ENCODE measurements at places on chromosomes 4 and X.

DNA sequence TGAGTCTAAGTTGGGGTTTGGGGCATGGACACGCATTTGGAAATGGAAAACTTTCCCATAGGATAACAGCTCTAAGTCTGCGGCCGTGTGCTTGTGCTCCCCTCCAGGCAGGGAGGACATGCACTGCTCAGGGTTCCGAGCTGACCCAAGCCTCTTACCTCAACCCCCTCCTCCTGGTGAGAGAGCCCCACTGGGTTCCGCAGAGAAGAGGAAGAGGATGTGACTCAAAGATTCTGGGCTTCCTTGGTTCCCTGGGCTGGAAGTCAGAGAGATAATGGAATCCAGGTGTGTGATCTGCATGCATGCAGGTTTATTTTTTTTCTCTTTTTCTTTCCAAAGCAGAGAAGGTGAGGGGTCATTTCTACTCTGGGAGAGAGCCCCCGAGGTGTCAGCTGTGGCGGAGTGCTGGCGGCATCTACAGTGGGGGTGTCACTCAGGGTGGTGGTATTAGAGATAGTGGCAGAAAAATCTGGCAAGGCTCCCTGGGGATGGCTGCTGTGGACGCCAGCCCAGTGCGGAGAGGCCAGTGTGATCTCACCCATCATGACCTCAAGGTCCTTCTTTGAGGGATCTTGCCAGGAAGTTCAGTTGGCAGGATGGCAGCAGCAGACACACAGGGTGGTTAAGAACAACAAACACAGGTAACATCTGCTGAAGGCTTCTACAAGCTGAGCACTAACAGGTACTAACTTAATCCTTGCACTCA lies 168.7 kb upstream of the HAND2 start:
- no peak for DNase-seq

DNA sequence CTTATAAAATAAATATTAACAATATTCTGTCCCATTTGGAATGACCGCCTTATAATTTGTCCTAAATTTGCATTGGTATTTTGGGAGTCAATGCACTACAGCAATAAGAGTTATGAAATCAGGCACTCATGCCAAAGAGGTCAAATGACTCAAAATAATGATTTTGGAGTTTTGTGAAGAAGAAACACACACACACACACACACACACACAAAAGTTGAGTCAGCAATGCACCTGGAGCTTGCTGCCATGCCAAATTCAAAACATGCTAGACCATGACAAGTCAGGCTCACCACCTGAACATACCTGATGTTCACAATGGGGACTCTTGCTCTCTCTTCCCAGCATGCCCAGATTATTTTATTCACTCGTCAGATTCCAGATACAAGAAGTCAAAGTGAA lies 56.7 kb downstream of the PROM1 start:
- no peak for DNase-seq

GRCh38 chrX:131816551-131817136 lies 206.5 kb upstream of the STK26 start:
- no peak for DNase-seq

- no peak for DNase-seq
Measured at GRCh38 chr4:66430856-66431255, 760.6 kb upstream of the EPHA5 start.

DNA sequence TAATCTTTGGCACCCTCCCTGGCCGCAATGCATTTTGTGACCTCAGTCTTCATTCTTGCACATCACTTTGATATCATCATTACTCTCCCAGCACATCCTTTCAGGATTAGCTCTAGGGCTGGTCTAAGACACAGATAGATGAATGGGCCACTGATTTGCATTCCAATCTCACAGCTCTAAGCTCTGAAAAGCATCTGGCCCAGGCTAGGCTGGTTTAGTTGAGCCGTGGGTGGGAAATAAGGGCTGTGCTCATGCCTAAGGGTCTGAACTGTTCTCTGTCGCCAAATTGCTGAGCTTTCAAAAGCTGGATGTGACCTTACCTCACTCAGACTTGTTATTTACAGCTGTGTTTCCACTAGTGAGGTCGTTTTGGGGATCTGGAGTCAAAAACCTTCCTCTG lies 30.0 kb upstream of the SLC9A7 start:
- DNase-seq, result no peak

DNA sequence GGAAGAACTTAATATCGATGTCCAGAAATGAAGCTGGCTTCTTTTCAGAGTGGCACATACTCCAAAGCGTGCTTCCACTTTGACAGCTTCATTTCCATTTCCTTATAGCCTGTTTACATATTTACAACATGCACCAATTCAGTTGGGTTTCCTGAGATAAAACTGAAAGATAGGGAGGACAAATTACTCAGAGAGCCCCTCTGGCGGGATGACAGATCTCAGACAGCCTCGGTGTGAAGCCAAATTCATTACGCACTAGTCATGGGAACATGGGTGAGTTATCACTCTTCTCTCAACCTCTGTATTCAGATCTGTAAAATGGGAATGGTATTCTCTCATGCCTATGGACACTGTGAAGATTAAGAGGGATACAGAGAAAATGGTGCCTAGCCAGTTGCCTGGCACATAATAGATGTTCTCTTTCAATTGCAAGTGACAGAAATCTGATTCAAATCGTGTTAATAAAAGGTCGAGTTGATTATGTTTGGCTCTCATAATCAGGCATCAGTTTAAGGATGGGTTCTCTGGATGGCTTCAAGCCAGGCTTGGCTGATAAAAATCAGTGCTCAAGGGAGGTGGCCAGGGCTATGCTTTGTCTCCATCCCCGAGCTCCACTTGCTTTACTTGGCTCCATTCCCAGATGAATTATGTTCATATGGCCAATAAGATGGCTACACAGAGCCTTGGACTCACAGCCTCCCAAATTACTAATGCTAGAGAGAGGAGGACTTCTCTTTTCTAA lies 132.2 kb upstream of the C1QTNF7 start:
- peak; percentile 57 for DNase-seq

DNA sequence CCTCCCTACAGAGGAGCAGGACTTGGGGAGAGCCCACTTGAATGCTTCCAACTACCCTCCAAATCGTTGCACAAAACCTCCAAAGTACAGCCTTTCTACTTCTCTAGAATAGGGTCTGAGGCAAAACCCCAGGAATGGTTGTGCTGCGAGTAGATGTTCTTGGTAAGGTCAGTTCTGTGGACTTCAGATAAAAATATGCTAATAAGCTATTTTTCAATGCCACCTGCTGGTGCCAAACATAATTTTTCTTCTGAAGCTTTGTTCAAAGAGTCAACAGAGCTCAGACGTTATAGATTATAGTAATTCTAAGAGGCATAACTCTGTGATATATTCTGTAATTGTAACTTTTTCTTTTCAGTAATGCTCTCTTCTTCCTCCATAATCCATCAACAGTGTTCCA lies 425.7 kb downstream of the GPAT3 start:
- DNase-seq, result no peak

DNA sequence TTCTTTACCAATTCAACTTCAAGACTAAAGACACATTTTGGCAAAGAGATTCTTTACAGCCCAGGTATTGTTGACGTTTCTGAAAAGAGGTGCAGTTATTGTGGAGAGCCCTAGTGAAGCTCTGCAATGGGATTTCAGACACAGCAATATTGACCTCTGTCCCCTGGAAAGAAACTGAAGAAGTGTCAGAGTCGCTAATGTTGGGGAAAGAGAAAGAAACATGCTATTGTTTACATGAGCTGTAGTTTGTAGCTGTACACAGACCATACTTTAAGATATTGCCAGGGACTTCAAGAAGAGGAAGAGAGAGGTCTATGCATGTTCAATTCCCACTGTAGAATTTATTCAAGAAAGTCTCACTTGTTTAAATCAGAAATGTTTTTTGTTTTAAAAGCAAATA lies 497.3 kb upstream of the BOD1L1 start:
- no peak for DNase-seq

- no peak for DNase-seq
Measured at GRCh38 chr4:105715692-105716278, 7.2 kb downstream of the GSTCD start.

- no peak for DNase-seq
Measured at GRCh38 chr4:72286185-72286584, 254.4 kb downstream of the NPFFR2 start.

DNA sequence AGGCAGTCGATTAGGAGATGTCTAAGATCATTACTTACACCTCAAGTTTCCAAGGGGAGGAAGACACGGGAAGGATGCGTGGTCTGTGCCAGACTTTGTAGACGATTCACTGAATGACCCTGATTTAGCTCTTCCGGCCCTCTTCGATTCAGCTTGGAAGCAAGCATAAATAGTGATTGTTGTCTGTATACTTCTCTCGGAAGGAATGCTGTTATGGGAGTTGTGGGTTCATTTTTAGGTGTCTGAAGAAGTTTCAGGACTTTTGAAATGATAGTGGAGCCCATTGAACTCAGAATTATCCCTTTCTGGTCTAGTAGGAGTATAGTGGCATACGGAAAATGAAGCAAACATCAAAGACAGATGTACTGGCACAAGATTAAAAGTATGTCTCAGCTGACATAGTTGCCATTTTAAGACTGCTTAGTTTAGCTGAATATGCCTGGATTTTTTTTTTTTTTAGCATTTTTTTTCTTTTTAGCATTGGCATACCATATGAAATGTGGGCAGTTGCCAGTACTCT lies 1.0 kb upstream of the ANKRD17 start:
- DNase-seq, result peak; percentile 5

DNA sequence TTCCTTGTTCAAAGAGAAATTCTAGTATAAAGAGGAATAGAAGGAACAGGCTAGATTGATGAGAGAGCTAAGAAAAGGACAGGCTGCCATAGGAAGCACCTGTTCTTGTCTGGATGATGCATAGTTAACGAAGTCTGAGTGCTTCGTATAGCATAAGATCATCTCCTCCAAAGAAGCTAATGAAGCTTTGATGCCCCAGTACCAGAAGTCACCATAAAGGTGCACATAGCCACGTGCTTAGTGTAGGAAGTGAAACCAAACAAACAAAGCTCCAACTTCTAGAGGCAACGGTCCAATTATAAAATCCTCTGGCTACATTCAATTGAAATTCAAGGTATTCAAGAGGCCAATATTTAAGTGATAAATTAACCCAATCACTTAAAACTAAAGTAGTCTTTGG lies 31.0 kb downstream of the AFAP1 start:
- DNase-seq, result no peak

- no peak for DNase-seq
Measured at GRCh38 chr4:38582889-38583470, 81.0 kb upstream of the KLF3 start.

DNA sequence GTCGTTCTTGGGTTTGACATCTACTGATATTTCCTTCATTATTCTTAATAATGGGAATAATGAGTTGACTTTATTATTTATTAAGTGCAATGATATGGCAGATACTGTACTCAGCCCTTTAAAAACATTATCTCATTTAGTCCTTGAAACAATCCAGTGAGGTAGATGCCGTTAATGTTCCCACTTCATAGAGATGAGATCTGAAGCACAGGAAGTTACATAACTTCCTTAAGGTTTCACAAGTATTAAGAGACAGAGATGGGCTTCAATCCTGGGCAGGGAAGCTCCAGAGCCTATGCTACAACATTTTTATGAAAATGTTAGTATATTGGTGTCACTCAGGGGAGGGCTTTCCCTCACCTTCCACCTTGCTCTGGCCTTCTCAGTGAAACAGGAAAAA lies 9.7 kb upstream of the KLHL13 start:
- no peak for DNase-seq

- DNase-seq, result no peak
Measured at GRCh38 chrX:37651921-37652452, 33.6 kb upstream of the XK start.

GRCh38 chr4:173488656-173489055 lies 41.4 kb downstream of the HAND2 start:
- DNase-seq, result no peak

DNA sequence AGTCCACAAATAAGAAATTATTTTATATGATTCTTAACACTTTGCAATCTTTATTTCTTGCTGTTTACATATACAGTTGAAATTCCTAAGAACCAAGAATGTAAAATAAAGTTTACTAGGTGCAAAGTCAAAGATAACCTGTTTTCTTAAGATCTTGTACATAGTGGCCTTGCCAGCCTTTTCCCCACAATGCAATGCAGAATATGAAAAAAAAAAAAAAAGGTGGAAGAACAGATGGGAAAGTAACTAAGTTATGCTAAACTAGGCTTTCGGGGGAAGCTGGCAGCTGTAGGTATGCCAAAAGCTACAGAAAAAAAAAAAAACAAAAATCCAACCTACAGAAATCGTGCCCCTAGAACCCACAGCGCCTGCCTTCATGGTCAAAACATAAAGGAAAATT lies 1588.4 kb downstream of the STIM2 start:
- no peak for DNase-seq

DNA sequence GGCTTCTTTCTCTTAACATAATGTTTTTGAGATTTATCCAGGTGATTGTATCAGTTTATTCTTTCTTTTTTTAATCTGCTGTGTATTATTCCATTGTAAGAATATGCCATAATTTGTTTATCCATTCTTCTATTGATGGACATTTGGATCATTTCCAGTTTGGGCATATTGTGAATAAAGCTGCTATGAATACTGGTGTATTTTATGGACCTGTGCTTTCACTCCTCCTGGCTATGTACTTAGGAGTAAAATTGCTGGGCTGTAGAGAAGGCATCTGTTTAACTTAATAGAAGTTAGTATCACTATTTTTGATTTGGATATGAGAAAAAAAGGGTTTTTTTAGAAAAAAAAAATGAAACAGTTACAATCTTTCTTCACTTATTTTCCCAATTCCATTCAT lies 50.0 kb upstream of the FAM9C start:
- DNase-seq, result no peak

GRCh38 chr4:38002451-38003071 lies 42.4 kb downstream of the PTTG2 start:
- DNase-seq, result no peak

- no peak for DNase-seq
Measured at GRCh38 chrX:130896802-130897501, 6.1 kb downstream of the ENOX2 start.

DNA sequence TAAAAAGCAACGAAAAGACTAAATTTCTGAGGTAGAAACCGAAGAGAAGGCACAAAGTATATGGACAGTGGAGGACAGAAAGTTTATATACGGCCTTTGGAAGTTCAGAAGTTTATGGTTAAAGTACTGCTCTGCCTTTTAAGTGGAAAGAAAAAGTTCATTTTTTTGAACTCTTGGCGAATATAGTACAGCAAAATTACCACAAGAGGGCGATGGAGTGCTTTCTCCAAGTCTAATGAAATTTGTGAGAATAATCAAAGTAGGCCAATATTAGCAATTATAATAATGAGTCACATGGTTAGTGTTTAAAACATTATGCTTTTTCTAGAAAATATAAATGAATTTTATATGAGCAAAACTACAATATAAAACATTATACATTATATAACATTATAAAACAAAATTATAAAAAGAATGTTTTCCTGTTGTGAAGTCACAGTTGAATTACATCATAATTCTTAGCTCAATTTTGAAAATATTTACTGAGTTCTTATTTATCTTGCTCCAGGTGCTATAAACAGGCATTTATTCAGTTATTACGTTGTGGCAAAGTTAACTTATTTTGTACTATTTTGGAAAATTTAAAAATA lies 136.2 kb upstream of the BMPR1B start:
- DNase-seq, result peak; percentile 14

- DNase-seq, result peak; percentile 98
Measured at GRCh38 chrX:72131317-72132294, at the start of gene RTL5. TSS of gene RTL5 (minus strand) at chrX:72131915.

Data from NCI-H1092 (cell line).